ENCODE measurements at places on chromosomes 12 and 14.
A peak's percentile ranks its signal among the peaks of the same experiment; 100 is the strongest.

DNA sequence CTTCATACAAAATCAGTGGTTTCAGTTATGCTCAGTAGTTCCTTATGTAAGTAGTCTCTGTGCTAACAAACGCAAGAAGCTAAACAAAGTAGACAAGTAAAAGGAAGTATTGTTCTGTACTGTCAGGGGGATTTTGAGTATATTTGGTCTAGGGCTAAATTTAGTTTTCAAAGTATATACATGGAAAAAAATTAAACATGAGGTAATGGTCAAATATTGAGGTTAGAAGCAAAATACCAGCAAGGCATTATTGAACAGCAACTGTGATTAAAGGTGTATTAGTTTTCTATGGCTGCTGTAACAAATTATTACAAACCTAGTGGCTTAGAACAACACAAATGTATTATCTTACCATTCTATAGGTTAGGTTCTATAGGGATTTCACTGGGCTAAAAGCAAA, 18.8 kb downstream of the GNG2 start:
- no peak for DNase-seq

GRCh38 chr12:32761716-32762115, 6.0 kb upstream of the YARS2 start:
- DNase-seq: no peak

DNA sequence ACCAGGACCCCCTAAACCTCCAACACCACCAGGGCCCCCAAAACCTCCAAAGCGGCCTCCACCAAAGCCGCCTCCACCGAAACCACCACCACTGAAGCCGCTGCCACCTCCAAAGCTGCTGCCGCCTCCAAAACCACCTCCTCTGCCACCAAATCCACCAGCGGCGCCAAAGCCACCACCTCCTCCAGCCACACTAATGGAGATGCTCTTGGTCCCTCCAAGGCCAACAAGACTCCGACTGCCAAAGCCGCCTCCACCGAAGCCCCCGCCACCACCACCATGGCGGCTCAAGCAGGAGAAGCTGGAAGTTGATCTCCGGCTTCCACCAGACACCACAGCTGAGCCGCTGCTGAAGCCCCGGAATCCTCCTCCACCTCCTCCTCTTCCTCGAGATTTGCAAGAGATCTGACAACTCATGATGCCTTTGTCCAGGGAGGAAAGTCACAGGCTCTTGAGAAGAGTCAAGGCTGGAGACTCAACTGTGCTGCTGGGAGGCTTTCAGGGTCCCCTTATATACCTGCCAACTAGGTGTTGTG, at the start of gene KRT2:
TSS of gene KRT2 (minus strand) at position 486 of the 536 bp plus-strand sequence. CDS start at position 417, 69 bp downstream.
- DNase-seq: no peak

DNA sequence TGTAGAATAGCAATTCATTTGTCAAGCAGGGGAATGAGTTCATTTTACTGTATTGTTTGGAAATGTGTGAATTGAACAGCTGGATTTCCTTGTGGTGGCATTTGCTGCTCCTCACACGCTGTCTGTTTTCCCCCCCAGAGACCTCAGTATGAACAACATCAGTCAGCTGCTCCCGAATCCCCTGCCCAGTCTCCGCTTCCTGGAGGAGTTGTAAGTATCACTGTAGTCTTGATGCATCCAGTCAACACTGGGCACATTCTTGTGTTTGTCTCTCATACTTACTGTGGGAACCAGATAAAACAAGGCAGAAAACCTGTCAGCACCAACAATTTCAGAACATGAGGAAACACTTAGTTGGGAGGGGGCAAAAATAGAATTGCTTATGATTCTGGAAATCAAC, 64.9 kb downstream of the LGR5 start:
- DNase-seq: no peak

- DNase-seq: no peak
Observed at GRCh38 chr12:108653922-108654321, 20.2 kb upstream of the SELPLG start.

GRCh38 chr12:74415633-74416032, 122.0 kb upstream of the ATXN7L3B start:
- DNase-seq: no peak

DNA sequence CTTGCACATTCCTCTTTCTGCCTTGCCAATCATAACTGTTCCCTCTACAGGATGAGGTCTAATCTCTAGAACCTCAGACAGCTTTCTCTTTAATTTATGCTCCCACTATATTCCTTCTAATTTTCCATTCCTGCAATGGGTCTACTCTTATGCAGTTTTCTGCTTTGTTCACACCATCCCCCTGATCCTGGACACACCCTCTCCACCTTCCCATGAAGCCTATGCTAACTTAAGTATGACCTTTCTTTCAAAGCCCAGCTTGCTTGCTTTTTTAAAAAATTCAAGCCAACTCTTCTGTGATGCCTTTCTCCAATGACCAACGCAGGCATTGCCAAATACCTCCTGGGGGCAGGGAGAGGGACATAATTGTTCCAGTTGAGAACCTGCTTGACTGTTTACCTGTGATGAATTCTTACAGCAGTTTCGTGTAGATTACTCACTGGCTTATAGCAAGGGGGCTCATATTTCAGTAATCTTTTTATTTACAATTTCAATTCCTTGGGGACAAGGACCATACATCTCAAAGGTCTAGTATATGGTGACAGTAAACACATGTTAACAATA, 7.8 kb downstream of the SLC38A1 start:
- DNase-seq: no peak

- no peak for DNase-seq
Observed at GRCh38 chr12:9944391-9944790, 12.2 kb upstream of the CLEC2A start.

- no peak for DNase-seq
Observed at GRCh38 chr12:10179776-10180181, 947 bp downstream of the TMEM52B start.

- DNase-seq: no peak
Observed at GRCh38 chr12:116558280-116559161, 660 bp upstream of the MAP1LC3B2 start.

DNA sequence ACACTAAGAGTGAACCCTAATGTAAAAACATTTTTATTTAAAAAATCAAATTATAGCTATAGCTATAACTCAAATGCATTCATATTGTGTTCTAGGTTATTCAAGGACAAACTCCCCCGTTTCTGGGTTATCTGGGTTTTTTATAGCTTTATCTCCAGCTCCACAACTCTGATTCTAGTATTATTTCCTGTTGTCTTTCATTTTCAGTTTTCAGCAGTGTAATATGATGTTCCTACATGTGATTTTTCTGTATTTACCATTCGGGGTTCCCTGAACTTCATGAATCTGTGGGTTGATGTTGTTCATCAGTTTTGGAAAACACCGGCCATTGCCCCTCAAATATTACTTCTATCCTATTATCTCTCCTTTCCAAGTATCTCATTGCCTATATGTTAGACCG, 221.9 kb upstream of the FOXN3 start:
- no peak for DNase-seq

DNA sequence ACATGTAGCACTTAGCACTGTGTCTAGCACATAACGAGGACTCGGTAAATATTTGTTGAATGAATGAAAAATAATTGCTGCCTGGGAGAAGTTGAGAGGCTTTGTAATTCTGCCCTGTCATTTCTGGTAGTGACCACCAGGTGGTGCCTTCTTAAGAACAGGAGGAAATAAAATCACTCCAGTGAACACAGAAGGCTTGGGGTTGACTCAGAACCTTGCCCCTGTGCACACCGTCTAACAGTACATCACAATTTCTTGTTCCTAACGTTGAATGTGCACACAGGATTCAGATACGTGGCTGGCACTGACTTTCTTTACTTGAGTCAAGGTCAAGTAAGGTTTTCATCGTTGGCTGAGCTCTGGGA, 91.8 kb downstream of the RGS6 start:
- peak; percentile 33 for DNase-seq

DNA sequence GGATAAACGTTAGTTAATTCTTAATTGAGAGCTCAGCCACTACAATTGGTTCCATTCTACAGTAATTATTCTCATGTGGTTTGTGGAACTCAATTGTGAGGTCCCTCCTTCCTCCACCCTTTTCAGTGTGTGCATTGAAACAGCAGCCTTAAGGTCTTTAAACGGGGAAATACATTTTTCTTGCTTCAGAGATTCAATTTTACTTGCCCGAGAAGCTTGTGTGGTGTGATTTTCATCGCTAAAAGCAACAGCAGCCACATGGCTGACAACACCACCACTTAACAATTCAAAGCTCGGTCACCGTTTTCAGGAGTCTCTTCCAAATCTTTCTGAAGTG, 733 bp upstream of the PPFIBP1 start:
- no peak for DNase-seq

Measured in activated T-cell treated with anti-CD3 and anti-CD28 coated beads, Interleukin-2, amount 50 U/mL, for 24 hours (primary cell).